ENCODE measurements at places on chromosomes 4 and X. TPM values are rescaled to one million over a fixed set of nuclear protein-coding genes. Genes with fewer than 3 reads are reported as not detected.

TMEM175 gene
- 11.1 TPM for total RNA-seq

AFF2 gene
- total RNA-seq: 2.0 TPM

DNA sequence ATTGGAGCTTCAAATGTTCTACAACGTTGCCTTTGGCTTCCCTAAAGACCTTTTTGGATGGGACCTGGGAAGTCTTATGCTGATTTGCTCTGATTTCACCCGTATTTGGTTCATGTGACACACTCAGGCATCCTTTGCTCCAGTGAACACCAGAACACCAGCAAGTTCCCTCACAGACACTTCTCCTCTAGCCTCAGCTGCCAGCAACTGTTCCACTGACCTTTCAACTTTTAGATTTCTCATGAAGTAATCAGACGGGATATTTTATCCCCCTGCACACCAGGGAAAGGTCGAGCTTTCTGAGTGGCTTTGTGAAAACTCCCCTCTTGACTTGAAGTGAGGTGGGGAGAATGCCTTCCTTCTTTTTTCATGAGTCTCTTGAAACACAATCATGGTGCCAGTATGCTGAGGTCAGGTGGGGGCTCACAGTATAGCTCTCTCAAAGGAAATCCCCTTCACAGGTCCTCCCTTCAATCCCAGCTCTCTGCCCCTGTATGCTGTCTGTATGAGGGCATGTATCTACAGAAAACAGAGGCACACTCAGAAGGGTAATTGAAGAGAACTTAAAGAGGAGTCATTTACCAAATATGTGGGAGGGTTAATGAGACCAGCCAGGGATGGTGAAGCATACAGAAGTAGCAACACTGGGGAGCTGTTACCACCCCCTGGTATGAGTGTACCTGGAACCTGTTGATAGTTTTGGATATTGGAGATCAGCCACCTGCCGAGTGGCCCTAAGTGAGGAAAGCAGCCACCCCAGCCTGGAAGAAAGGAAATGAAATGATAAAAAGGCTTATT is 62.7 kb downstream of the FGFBP1 start:
- DNase-seq: no peak

GRCh38 chr4:118351851-118352827 is 664 bp downstream of the PRSS12 start:
- peak; percentile 5 for DNase-seq

MSX1 gene
- 2.6 TPM for total RNA-seq

ZIC3 gene
- total RNA-seq: not detected

GRCh38 chrX:117969782-117970181 is 146.8 kb downstream of the KLHL13 start:
- no peak for DNase-seq

CCDC158 gene
- total RNA-seq: not detected

ATP2B3 gene
- total RNA-seq: not detected
